Brain microvascular endothelial cell (primary cell): ENCODE measurements at places on chromosomes 16 and 17.

DNA sequence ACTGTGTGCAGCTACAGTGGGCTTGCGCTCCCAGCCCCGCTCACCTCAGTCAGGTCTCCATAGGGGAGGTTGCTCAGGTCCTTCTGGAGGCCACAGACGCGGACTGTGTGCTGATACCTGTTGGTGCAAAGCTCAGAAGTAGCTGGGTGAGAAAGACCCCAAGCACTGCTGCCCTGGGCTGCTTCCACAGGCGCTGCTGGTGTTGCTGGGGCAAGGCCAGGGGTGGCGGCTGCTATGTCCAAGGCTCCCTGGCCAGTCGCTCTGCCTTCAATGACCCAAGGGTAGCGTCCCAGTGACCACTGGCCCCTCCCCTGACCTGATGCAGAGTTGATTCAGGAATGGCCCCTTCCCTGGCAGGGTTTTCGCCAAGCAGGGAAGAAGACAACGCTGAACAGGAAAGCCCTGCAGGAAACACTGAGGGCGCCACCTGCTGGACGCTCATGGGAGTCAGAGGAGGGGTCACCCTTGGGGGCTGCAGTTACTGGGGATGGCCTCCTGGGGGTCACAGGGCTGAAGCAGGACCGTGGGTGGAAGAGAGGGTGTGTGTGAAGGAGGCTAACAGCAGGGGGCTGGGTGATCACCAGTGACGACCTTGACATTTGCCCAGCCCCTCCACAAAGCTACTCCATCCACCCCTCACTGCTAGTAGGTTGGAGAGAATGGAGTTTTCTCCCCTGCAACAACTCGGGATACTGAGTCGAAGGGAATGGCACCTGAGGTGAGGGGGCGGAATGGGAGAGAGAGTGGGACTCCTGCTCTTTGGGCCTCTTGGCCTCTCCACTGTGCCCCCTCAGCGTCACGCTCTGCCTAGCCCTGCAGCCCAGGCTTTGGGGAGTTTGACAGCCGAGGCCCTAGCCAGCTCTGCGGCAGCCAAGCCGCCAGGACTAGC is 38.3 kb downstream of the ABCC12 start:
- DNase-seq = peak; percentile 36

DNA sequence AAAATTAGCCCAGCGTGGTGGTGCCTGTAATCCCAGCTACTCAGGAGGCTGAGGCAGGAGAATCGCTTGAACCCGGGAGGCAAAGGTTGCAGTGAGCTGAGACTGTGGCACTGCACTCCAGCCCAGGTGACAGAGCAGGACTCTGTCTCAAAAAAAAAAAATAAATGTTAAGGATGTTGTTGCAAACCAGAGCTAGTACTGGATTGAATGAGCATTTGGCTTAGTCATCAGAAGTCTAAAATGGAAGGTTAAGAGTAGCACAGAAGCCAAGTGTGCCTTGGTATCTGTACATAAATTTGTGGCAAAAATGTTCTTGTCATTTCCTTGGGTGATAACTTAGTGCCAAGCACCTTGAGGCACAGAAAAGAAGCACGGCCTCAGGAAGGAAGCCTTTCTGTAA is 50.6 kb upstream of the MED9 start:
- no peak for DNase-seq

DNA sequence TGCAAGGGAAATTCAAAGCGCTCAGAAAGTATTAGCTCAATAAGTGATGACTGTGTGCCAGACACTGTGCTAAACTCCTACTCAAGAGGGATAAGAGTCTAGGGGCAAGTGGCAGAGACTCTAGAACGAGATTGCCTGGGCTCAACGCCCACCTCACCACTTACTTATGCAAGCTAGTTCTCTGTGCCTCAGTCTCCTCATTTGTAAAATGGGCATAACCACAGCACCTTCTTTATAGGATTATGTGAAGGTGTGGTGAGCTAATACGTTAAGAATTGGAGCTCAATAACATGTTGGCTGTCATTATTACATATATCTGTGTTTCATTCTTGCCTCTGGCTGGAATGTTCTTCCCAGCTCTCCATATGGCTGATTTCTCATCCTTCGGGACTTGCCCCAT is 15.4 kb downstream of the DEXI start:
- no peak for DNase-seq

DNA sequence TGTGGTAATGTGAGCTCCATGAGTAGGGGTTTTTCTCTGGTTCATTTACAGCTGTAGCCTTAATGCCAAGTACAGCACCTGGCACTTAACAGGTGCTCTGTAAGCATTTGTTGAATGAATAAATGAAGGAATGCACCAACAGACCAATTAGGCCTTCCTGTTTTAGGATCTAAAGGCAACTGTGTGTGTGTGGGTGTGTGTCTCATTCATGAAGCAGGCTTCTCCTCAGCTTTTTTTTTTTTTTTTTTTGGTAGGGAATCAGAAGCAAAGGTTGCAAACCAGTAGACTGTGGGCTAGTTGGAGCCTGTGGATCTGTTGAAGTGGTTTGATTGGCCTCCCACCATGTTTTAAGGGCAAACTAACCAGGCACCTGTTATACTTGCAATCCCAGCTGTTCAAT is 48.1 kb downstream of the HS3ST2 start:
- no peak for DNase-seq

DNA sequence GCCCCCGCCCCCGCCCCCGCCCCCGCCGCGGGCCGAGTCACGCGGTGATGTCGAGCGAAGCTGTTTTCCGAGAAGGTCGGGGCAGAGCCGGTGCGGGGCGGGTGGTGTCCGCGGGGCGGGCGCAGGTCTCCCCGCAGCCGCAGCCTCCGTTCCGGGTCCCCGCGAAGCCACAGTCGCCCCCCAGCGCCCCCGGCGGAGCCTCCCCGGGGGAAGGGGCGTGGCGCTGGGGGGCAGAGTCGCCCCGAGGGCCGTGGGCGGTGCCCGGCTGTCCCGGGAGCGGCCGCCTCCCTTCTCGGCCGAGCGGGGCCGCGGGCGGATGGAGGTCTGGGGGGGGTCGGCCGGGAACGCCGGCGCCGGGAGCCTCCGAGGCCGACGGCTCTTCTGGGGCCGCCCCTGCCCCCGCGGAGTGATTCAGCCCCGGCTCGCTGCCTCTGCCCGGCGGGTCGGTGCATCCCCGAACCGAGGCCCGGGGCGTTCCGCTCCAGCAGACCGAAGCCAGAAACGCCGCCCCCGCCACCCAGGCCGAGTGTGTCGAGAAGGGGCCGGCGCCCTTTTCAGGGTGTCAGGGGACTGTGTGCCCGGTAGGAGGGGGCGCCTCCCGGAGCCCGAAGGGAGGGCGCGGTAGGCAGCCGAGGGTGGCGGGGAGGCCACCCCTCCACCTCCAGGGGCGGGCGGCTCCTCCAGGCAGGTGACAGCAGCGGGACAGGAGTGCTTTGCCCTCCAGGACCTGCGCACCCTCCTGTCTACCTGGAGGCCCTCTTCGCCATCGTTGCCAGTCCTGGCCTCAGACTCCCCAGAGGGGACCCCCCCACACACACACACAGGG is 1.7 kb downstream of the METRNL start:
- no peak for DNase-seq

GRCh38 chr16:84532855-84533486 is 28.5 kb upstream of the MEAK7 start:
- no peak for DNase-seq

- DNase-seq = no peak
These were observed 22.3 kb downstream of the SAP30BP start for GRCh38 chr17:75689441-75689873.

GRCh38 chr17:46818316-46818928 is at the start of gene WNT3:
Gene WNT3 (minus strand): TSS chr17:46818692. CDS start chr17:46818597, 95 bp downstream.
- DNase-seq = no peak

- DNase-seq = peak; percentile 15
These were observed 453.3 kb downstream of the KCNJ2 start for GRCh38 chr17:70622368-70623260.

DNA sequence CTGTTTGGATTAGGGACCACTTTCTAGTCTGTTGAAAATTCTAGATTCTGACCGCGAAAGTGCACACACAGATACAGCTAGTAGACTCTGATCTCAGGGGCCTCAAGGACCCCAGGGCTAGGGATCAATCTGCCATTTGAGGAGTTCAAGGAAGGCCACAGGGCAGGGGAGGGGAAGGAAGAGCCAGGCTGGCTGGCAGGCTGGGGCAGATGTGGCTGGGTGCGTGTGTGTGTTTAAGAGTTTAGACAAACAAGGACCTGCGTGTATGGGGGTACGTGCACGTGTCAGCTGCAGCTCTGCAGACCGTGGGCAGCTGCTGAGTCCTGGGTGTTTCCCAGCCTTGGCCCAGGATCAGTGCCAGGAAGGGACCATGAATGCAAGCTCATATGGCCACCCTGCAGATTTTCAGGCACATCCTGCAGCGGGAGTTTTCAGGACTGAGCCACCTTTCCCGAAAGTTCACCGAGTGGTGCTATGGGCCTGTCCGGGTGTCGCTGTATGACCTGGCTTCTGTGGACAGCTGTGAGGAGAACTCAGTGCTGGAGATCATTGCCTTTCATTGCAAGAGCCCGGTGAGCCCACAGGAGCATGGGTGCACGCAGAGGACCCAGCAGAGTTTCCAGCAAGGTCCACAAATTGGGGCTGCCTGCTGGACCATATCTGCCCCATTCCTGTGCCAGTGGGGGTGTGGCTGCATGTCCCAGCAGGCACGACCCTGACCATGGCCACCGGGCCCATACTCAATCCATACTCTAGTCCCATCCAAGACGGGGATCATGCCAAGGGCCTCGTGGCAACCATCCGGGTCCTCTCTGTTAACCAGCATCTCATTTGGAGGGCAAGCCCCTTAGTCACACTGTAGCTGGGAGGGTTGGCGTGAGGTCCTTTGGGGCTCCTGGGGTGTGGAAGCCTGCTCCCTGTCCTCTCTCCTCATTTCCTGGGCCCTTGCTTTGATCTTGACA is 10.6 kb downstream of the TRPV2 start:
- DNase-seq = no peak

- DNase-seq = no peak
These were observed 12.3 kb upstream of the KRT38 start for GRCh38 chr17:41453066-41453465.

DNA sequence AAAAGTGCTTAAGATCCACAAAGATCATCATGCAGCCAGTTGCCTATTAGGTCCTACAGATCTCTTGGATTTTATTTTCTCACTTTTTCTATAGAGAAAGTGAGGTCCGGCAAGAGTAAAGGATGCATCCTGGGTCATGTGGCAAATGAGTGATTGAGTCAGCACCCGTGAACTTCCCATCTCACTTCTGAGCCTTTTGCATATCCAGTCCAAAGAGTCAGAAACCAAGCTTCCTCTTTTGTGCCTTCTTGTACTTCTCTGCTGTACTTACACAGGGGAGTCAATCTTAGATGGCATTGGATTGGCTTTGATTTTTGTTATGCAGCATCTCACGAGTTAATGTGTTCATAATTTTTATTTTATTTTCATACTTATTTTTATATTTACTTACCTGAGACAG is 114.2 kb upstream of the IRX5 start:
- DNase-seq = no peak

DNA sequence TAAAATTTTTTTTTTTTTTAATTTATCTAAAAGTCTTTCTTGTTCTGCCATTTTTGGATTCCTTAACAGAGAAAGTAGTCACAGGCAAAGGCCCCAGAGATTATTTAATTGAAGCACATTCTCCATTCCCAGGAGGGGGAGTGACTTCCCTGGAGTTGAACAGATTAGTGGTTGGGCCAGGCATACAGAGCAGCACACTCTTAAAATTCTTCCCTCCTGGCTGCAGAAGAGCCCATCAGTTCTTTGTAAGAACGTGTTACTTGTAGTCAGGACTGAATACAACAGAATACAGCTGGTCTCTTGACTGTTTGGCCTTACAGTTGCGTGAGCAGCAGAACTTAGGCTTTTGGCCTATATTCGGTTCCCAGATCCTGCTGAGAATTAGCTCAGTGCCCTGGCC is 1.8 kb downstream of the ALKBH5 start:
- no peak for DNase-seq

DNA sequence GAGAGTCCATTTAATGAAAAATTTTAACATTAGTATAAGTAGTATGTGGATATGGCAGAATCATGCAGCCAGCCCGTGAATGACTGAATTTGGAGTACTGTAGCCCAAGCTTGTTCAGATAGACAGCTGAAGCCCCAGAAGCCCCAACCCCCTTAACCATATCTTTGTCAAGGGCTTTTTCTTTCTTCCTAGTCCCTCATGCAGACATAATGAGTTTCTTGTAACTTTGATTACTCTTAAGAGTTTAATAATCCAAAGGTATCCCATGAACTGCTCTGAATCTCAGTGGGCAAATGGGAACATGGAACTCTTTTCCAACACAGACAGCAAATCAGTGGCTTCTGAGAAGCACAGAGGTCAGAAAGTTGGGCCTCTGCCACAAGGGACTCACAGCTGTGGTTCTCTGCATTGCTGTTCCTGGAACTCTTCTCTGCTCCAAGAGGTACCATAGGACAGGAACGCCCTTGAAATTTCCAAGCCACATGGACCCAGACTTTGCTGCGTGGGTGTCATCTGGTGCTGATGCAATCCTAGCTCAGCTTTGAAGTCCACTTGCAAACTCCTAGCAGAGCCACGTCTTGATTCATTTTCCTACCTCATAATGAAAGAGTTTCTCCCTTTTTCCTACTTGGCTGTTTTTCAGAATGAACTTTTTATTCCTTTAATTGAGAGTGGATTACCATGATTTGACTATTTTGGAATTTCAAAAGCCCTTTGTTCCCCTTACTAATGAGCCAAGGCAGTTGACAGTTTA is 18.1 kb downstream of the LYRM1 start:
- DNase-seq = no peak

DNA sequence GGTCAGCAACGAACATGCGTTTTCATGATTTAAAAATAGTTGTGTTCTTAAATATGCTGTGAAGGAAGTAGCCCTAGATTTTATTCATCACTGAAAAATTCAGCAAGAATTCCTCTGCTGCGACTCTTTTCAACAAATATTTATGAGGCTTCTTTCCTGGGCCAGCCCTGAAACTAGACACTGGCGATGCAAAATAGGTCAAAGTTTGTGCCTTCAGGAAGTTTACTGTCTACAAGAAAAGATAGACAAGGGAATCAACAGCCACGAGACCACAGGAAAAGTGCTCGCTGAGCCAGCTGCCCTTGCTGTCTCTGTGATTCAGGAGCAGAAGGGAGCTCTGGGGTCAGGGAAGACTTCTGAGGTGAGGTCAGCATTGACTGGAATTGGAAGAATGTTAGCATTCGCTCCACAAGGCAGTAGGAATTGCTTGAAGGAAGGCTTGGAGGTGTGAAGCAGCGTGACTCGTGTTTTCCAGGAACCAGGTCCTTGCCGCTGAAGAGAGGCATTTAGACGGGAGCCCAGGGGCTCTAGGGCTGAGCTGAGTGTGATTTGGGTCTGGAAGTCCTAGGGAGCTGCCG is 1.9 kb upstream of the RPL26 start:
- DNase-seq = peak; percentile 80

- peak; percentile 85 for DNase-seq
These were observed 18.7 kb upstream of the JPH3 start for GRCh38 chr16:87583453-87584131.

GRCh38 chr16:68289202-68289601 is 21.5 kb downstream of the SLC7A6OS start:
- DNase-seq = no peak

DNA sequence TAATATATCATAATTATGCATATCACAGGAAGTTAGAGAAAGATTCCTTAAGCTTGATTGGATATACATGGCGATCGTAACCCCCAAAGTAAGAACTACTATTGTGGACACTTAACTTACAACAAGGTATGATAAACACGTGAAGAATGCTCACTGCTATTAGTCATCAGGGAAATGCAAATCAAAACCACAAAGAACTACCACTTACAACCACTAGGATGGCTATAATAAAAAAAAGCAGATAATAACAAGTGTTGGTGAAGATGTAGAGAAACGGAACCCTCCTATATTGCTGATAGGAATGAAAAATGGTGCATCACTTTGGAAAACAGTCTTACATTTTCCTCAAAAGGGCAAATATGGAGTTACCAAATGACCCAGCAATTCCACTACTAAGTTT is 265.9 kb downstream of the SLC39A11 start:
- DNase-seq = peak; percentile 18

GRCh38 chr17:51815097-51815496 is 343.4 kb downstream of the CA10 start:
- DNase-seq = no peak
